SIG-M5 (cell line): ENCODE measurements at places on chromosomes 2 and 18.

DNA sequence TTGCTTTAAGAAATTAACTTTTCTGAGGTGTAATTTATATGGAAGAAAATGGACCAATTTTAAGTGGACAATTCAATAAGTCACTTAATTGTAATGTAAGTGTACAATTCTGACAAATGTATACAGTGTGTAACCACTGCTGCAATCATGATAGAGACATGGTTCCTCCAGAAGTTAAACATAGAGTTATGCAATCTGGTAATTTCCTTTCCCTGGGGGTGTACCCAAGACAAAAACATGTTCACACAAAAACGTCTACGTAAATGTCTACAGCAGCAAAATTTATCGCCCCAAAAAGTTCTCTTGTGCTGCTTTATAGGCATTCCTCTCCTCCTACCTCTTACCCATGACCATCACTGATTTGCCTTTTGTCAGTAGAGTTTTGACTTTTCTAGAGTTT is 141.5 kb downstream of the AQP4 start:
- no peak for DNase-seq

- no peak for DNase-seq
Observed at GRCh38 chr18:58393295-58393694, 235.6 kb downstream of the ALPK2 start.

GRCh38 chr2:19051203-19051831 is 307.1 kb downstream of the OSR1 start:
- no peak for DNase-seq

GRCh38 chr2:203741566-203741965 is 35.1 kb downstream of the CD28 start:
- DNase-seq = no peak

- no peak for DNase-seq
Observed at GRCh38 chr2:182302174-182302573, 124.7 kb downstream of the PDE1A start.

DNA sequence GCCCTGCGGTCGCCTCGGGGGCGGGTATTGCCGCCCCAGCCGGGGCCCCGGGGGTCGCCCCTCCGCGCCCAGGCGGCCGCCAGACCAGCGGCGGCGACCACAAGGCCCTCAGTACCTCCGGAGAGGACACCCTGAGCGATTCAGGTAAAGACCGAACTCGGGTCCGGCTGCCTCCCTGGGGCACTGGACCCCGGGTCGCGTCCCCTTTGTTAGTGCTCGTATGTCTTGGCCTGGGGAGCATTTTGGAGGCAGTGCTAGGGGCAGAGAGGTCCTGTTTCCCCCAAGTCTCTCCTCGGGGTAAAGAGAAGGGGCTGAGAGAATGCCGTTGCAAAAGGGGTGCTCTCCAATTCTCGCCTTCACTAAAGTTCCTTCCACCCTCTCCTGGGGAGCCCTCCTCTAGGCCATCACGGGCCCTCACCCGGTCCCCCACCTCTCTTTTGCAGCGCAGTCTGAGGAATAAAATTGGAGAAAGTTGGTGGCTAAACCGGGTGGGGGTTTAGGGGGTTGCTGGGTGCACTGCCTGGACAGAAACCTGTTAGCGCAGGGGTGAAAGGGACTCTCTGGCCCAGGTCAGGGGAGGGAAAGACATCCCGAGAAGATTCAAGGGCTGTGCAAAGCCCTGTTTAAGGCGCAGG is 2.5 kb downstream of the MYCN start:
- no peak for DNase-seq

- no peak for DNase-seq
Observed at GRCh38 chr2:223180463-223180862, 128.5 kb downstream of the KCNE4 start.

DNA sequence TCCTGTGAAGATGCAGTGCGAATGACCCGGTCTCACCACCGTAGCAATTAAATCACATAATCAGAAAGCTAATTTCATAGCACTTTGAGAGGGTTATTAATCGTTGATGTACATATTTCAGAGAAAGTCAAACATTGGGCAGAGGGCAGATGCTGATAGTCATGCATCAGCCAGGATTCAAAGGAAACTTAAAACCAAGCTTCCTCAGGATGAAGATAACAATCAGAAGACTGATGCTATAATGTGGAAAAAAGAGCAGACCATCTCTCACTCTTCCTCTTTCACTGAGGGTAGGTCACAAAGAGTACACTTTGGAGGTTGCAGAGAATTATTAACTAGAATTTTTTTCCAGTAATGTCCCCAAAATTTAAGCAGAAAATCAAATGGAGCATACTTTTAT is 1027.7 kb upstream of the ZEB2 start:
- no peak for DNase-seq

- no peak for DNase-seq
Observed at GRCh38 chr2:167331636-167332232, 443.5 kb downstream of the XIRP2 start.

GRCh38 chr2:4415810-4416413 is 712.5 kb downstream of the DCDC2C start:
- no peak for DNase-seq

DNA sequence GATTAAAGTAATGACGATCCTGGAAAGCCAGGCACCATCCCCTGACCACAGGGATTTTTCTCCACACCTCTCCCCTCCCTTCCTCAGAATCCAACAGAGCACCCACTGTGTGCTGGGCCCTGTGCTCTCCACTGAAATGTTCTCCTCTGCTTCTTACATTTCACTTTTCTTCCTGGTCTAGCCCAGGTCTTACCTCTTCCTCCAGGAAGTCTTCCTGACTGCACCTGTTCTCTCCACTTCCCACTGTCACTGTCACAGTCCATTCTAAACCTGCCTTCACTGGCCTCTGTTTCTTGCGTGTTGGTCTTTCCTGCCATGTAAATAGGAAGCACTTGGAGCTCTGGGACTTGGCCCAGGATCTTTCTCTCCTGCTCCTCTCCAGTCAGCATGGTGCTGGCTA is 7.4 kb upstream of the NGEF start:
- no peak for DNase-seq

DNA sequence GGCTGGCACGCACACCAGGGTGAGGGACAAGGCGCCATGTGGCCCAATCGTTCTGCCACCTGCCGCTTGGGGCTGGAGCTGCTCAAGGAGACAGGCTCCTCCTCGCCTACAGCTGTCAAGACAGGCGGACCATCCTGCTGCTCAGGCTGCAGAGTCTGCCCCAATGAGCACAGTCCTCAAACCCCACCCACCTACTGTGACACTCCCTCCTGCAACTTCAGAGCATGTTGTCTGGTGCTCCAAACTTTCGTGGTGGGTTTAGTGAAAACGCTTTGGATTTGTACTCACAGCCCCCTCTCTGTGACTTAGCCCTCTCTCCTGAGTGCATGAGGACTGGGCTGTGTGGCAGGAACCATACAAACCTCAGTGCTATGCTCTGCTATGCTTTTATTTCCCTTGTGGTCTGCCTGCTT is 23.2 kb upstream of the SLC35F6 start:
- DNase-seq = no peak

DNA sequence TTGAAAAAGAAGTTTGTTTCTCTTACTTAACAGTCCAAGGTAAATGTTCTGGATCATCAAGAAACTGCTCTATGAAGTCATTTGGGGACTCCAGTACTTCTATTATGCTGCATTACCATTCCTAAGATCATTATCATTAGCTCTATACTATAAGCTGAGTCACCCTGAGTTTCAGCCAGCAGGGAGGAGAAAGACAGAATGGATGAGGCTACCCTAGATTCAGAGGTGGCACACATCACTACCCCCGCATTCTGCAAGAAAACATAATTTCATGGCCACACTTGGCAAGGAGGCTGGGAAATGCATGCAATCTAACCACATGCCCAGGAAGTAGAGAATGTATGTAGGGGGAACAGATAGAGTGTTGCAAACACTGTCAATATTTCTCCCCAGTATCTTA is 16.6 kb upstream of the LNPK start:
- no peak for DNase-seq

DNA sequence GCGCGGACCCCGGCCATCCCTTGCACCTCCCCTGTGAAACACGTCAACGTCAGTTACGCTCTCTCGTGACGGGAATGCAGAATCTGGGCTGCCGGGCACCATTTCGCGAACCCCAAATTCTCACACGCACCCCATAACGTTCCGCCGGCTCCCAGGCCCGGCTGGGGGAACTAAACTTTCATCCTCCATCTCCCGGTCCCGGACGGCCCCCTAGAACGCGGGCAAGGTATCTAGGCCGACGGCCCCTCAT is 544 bp downstream of the DNAJC27 start:
- DNase-seq = no peak

DNA sequence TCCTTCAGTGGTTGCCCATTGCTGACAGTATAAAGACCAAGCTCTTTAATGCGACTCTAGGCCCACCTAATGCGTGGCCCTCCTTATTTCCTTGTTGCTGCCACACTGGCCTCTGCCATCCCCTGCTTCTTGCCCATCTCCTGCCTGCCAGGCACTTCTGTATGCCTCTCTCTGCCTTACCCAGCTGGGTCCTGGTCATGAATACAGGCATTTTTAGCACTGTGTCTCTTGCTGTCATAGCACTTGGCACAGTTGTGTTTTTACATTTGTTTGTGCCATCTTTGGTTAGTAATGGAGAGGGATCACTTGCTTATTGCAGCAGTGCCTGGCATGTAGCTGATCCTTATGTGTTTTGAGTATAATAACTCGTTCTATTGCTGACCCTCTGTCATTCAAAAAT is 38.7 kb downstream of the MAP4K4 start:
- no peak for DNase-seq

DNA sequence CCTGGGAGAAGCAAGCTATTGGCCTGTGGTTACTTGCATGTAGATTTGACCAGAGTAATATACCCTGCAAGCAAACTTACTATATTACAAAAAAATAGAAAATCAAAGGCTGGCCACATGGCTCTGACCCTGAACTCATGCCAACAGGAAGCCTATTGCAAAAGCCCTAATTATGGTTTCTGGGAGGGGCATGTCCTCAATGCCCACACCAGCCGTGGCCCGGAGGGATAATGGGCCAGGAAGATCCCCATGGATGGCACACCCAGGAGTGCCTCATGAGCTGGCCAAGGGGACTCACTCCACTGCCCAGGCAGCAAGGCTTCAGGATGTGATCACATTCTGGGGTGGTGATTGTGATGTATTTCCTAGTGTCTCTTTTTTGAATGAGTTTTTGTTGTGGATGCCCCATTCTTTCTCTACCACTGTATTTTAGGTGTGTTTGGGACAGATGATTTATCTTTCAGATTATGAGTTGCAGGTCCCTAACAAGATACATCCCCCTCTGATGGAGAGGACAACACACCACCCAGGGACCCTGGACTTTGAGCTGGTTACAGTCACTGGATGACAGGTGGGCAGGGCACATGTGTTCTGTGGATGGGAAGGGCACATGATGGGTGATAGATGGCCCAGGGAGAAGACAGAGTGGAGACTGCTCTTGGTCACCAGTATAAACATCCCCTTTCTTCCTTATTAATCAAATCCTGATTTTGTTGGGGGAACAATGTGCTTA is 18.7 kb upstream of the TFCP2L1 start:
- DNase-seq = no peak

- no peak for DNase-seq
Observed at GRCh38 chr2:197972061-197972460, 167.7 kb downstream of the PLCL1 start.

DNA sequence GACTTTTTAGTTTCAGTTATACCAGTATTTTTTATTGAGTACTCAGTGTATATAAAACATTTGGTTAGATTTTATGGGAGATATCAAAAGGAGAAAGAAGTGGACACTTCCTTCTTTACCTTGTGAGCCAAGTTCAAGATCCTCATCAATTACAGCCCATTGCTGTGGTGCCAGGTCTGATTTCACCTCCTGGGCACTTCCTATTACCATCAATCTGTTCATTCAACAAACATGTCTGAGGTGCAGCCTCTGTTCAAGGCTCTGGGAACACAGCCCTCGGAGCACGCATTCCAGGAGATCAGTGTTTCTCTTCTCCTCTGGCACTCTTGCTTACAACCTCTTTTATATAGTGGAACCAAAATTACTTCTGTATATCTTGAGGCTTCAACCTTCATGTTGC is 171.4 kb upstream of the ALPP start:
- no peak for DNase-seq

DNA sequence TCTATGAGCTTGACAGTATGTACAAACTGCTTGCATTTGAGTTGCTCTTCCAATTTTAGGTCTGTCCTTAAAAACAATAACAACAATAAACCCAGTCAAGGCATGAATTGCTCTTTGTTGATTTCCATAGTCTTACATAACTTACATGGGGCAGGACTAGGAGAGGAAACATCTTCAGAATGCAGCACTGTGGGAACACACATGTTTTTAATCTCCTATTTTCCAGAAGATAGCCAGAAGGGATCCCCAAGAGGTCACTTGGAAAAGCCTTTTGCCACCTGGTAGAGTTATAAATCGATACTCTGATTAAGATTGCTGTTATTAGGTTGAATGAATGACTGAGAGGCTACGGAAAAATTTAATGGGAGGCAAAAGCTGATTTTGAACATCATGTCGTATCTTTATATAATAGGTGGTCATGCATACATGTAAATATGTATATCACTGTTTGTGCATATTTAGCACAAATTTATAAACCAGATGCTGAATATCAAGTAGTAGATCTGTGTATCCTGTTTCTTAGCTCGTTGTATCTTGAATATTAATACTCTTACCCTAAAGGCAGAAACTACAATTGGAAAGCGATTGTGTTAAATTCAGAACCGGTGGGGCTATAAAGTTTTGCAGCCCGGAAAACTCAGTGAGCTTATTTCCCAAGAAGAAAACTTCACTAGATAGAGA is 479.4 kb upstream of the TCF4 start:
- DNase-seq = no peak

- DNase-seq = no peak
Observed at GRCh38 chr2:26088038-26088643, 54.3 kb downstream of the RAB10 start.

DNA sequence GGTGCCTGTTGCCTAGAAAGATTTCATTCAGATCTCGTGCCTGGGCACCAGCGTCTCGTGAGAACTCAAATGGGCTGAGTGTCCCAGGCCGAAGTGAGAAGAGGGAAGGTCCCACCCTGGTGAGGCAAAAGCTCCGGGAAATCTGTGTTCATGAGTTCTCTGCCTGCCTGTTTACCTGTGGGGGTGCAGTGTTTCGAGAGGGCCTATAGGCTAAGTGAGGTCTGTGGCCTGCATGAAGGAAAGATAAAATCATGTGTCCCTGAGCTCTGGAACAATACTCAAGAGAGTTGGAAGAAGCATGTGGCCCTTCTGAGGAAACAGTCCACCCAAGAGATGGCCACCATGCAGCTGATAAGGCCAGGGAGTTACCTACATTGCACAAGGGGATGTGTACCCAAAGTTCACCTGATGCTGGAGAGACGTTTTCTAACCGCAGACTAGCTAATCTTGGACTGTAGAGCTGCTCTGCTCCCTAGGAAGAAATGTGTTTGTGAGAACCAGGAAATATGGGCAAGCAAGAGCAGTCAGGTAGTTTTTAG is 63.5 kb upstream of the ST3GAL5 start:
- DNase-seq = no peak

GRCh38 chr2:201128033-201128432 is 12.1 kb downstream of the CFLAR start:
- no peak for DNase-seq
